ENCODE measurements at places on chromosomes 6 and 20. TPM values are rescaled to one million over a fixed set of nuclear protein-coding genes. Genes with fewer than 3 reads are reported as not detected.

- peak; percentile 25 for DNase-seq
These were observed 735.1 kb upstream of the MARCKS start for GRCh38 chr6:113122060-113122459.

DNA sequence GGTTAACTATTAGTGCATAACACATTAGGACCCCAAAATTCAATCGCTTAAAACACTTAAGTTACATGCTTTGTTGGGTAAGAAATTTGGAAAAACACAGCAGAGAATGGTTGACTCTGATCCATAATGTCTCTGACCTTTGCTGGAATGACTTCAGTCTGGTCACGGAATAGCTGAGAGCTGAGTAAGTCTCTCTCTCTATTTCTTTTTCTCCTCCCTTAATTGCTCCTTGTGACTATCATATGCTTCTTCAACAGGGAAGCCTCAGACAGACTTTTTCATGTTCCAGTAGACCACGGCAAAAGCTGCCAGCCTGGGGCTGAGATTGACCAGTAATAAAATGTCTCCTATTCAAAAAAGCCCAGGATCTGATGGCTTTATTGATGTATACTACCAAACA is 4.8 kb downstream of the OR12D1 start:
- no peak for DNase-seq

GRCh38 chr6:17015551-17016381 is 86.1 kb upstream of the STMND1 start:
- no peak for DNase-seq

GRCh38 chr6:10555625-10556309 is 34.6 kb downstream of the GCNT2 start:
- no peak for DNase-seq

The ZNF165 gene
- 8.6 TPM for total RNA-seq

The TUBE1 gene
- total RNA-seq, result 22.6 TPM

The SMPDL3A gene
- 6.4 TPM for total RNA-seq

The MCCD1 gene
- 0.15 TPM for total RNA-seq

The SGK2 gene
- 34.3 TPM for total RNA-seq
